ENCODE measurements at places on chromosomes 11 and 22.

- peak; percentile 62 for DNase-seq
Measured at GRCh38 chr22:45887202-45888131, 89.5 kb downstream of the WNT7B start.

- no peak for DNase-seq
Measured at GRCh38 chr11:1896923-1897322, 5.2 kb upstream of the PRR33 start.

DNA sequence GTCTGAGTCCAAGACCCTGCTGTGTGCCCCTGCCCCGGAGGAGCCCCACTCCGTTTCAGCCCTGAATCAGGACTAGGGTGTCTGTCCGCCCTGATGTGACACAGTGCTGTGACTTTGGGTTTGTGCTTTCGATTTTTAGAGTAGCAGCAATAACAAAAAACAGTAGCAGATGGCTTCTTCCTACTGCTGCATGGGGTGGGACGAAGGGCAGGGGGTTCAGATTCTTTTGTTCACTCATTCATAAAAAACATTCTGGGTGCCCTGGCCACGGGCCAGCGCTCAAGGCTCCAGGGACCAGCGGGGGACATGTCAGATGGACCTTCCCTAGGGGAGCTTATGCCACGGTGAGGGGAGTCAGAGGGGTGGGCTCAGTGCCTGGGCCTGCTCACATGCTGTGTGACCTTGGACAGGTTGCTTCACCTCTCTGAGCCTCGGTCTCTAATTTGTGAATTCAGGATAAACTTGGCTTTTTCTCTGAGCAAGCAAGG is 24.6 kb upstream of the PRR5 start:
- no peak for DNase-seq

GRCh38 chr11:123166071-123166559 is 28.9 kb downstream of the CLMP start:
- no peak for DNase-seq

DNA sequence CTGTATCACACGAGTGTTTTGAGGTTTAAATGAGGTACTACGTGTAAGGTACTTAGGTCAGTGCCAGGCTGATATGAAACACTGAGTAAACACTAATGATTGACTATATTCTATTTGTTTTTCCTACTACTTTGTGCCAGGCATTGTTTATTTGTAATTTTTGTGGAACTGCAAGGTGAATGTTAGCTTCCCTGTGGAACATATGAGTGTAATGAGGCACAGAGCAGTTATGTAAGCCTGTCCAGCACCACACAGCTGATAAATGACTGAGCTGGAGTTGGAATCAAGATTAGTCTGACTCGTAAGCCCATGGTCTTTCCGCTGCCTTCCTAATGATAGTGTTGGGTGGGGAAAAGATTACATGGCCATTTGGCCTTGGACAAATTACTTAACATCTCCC is 5.9 kb downstream of the SLC37A2 start:
- DNase-seq, result no peak

- no peak for DNase-seq
Measured at GRCh38 chr11:121723246-121723741, 270.5 kb upstream of the SORL1-AS1 start.

DNA sequence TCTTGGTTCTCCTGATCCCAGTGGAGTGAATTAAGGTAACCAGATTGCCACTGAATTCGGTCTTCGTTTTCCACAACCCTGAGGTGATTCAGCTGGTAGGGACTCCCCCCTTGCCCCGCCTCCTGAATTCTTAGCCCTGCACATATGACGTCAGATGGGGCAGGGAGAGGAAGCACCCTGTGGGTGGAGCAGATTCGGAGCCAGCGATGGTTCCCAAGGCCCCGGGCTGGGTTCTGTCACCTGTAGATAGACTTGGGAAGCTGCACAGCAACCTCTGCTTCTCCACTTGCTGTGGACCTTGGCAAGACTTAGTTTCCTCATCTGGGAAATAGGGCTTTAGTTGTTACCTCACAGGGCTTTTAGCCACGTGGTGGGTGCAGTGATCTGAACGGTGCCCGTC is 67.8 kb downstream of the CTTN start:
- DNase-seq, result peak; percentile 36

- DNase-seq, result no peak
Measured at GRCh38 chr11:79080551-79080950, 360.3 kb downstream of the TENM4 start.

GRCh38 chr11:19419021-19419750 is 178.4 kb upstream of the E2F8 start:
- DNase-seq, result peak; percentile 14

- DNase-seq, result peak; percentile 56
Measured at GRCh38 chr11:132704781-132705375, 827.4 kb downstream of the OPCML start.

GRCh38 chr11:36141196-36141953 is 147.8 kb downstream of the COMMD9 start:
- DNase-seq, result no peak

DNA sequence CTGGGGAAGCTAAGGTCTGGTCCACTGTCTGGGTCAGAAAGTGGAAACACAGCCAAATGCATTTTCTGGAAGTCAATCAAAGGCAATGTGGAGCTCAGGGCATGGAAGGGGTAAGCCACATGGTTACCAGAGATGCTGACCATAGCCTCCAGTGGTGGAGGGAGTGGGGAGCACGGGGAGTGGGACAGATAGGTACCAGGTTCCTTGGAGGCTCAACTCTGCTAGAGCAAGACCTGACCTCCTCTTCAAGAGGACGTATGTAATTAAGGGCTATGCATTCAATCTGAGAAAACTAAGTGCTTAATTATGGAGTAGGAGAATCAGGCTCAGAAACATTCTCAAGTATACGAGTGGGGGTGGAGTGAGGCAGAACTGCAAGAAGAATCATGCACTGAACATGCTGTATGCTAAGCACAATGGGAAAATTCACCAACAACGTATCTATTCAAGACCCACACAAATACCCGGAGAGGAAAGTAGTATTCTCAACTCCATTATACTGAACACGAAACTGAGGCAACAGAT is 65.2 kb upstream of the PHOX2A start:
- DNase-seq, result no peak

DNA sequence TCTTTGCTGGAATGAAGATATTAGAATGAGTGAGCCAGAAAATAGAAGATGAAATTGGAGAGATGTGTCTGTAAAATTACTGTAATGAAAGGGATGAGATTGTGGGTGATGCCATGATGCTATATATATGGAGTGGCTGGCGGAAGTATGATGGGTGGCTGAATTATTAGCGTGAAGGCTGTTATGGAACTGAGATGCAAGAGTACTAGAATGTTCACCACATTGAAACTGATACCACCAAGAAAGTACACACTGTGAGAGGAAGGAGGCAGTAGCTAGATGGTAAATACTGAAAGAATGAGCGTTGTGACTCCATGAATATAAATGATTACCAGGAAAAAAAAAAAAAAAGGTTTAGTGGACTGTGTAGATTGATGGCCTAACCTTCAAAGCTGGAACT is 411.9 kb downstream of the CNTN5 start:
- no peak for DNase-seq

DNA sequence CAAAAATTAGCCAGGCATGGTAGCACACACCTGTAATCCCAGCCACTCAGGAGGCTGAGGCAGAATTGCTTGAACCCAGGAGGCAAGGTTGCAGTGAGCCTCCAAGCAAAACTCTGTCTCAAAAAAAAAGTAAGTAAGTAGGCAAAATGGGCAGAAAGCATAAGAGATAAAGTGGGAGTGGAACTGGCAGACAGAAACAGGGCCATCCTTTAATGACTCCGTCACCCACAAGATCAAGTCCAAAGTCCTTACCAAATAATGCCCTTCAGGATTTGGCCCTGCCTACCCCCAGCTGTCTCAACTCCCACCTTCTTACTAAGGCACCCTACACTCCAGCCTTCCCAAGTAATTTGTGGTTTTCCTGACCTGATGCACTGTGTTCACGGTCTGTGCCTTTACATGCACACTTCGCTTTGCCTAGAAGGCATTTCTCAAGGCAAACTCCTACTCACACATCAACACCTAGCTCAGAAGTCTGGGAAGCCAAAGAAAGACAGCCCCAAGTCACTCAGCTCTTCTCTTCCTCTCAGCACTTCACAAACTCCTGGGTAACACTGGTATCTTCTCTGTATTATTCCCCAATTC is 6.1 kb downstream of the MAPK1 start:
- peak; percentile 60 for DNase-seq

- no peak for DNase-seq
Measured at GRCh38 chr22:22655452-22656290, 11.3 kb downstream of the GGTLC2 start.

- no peak for DNase-seq
Measured at GRCh38 chr22:41863472-41863871, 30.6 kb downstream of the SREBF2 start.

- DNase-seq, result peak; percentile 57
Measured at GRCh38 chr11:48307760-48308386, 1.9 kb downstream of the OR4S1 start.

- no peak for DNase-seq
Measured at GRCh38 chr22:43820651-43821305, 8.7 kb upstream of the EFCAB6 start.

- DNase-seq, result peak; percentile 93
Measured at GRCh38 chr22:30251711-30252110, 5.2 kb upstream of the LIF start.

GRCh38 chr11:44333271-44334218 is 23.6 kb upstream of the ALX4 start:
- DNase-seq, result no peak

DNA sequence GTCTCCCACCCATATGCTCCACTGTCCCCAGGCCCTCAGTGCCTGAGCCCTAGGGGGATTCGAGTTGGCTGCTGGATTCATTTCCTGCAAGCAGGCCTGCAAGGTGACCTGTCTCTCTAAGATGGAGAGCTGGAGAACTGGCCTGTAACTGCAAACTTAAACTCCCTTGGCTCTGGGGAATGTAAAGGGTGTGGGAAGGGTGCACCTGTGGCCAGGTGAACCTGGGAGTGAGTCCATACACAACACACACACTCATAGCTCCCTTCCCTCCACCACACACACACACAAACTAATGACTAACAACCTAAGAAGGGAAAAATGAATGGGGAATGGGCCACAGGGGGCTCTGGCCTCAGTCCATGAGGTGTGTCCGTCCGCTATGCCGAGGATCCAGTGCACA is 14.5 kb downstream of the SMTNL1 start:
- no peak for DNase-seq

- peak; percentile 82 for DNase-seq
Measured at GRCh38 chr11:34331329-34331728, 26.5 kb downstream of the ABTB2 start.

DNA sequence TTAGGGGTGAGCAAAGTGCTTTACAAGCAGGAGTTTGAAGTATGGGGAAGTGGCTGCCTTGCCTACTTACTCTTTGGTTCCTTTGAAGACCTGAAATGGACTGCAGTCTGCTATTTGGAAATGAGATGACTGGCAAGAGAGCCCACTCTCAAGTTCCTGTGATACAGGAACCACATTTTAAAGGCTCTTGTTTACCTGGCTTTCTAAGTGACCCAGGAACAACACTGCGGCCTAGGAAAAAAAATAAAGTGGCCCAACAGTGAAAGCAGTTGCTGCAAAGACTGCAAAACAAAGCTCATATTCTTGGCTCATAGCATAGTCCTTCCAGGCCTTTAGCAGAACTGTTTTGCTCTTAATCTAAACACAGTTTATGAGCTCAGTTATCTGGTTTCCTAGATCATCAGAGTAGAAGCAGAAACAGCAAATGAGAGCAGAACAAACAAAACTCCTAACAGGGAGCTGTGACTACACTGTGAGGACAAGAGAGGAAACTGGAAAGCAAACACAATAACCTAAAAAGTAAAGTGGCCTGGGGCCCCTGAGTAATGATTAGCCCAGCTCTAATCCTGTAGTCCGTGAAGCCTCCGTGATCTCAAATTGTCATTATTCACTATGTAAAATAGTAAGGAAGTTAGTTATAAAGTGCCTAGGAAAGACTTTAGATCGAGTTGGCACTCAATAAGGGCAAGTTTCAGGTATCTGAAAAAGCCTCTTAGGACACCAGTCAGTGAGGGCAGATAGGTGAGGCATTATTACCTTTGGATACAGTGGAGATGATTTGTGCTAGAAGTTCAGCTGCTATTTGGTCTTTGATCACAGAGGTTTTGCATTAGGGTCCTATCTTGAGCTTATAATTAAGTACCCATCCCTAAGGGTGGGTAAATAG is 11.5 kb downstream of the CCDC117 start:
- peak; percentile 47 for DNase-seq

- DNase-seq, result peak; percentile 87
Measured at GRCh38 chr11:8252388-8252787, 11.3 kb downstream of the LMO1 start.

DNA sequence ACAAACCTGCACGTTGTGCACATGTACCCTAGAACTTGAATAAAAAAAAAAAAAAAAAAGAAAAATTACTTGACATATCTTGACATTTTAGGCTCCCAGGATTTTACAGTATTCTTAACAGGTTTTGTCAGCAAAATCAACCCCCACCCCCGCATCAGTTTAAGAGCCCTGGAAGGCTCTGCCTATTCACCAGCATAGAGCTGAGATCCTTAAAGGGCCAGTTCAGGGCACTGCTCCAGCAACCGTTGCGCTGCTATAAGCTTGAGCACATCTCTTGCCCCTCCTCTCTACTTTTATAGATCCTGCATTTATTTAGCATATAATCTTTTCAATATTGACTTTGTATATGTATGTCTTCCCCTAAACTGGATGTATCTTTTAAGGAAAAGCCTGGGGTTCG is 697 bp upstream of the PAFAH1B2 start:
- DNase-seq, result peak; percentile 52

GRCh38 chr11:64008914-64009633 is 22.8 kb downstream of the OTUB1 start:
- DNase-seq, result no peak

GRCh38 chr22:20092477-20092854 is 12.4 kb downstream of the DGCR8 start:
- DNase-seq, result no peak

DNA sequence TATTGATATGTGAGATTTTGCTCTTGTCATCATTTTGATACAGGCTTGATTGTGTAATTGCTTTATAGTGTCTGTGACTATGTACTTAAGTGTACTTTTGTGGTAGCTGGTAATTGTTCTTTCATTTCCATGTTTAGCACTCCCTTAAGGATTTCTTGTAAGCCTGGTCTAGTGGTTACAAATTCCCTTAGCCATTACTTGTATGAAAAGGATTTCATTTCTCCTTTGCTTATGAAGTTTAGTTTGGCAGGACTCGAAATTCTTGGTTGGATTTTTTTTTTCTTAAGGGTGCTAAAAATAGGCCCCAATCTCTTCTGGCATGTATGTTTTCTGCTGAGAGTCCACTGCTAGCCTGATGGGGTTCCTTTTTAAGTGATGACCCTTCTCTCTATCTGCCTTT is 346.8 kb downstream of the JRKL start:
- no peak for DNase-seq

DNA sequence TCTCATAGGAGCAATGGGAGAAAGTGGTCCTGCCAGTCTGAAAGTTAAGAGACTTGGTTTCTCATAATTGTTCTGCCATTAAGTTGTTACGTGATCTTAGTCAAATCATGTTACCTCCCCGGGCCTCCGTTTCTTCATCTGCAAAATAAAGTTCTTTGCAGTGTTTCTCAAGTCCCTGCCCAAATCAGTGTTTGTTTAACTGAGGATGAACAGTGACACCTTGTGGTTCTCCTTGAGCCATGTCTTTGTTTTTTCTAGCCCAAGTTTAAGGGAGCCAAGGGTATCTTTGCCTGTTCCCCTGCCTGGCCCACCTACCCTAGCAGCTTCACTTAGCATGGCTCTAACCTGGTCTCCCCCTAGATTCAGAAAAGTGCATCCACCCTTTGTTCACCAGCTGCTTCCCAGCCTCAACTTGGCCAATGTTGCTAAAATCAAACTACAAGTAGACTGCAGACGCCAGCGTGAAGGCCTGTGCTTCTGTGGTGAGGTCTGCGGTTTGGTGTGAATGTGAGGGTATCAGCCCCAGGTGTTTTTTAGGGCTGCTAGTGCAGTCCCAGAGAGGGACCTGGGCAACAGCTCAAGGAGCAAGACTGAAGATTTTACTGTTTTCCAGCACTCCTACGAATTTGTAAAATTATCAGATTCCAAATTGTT is 35.5 kb downstream of the FZD4 start:
- peak; percentile 66 for DNase-seq
